Effector memory CD8-positive, alpha-beta T cell (primary cell): ENCODE measurements at places on chromosomes 11 and 22.
A peak's percentile ranks its signal among the peaks of the same experiment; 100 is the strongest.

- H3K27ac ChIP-seq, result no peak overlapping the region
- no peaks in the 10 kb centered on the region for H3K4me1 ChIP-seq
- no peak overlapping the region for H3K4me3 ChIP-seq
- peaks cover 89% of the 10 kb centered on the region for H3K36me3 ChIP-seq
- no peaks in the 10 kb centered on the region for H3K27me3 ChIP-seq
- DNase-seq, result no peak
Measured at GRCh38 chr11:118382954-118383353, 18.5 kb upstream of the ATP5MG start.

- no peak for DNase-seq
- no peaks in the 10 kb centered on the region for H3K36me3 ChIP-seq
- no peak overlapping the region for H3K27ac ChIP-seq
- H3K4me1 ChIP-seq, result no peaks in the 10 kb centered on the region
- H3K27me3 ChIP-seq, result peaks cover 12% of the 10 kb centered on the region
Measured at GRCh38 chr22:35766654-35767580, 49.2 kb downstream of the APOL5 start.

DNA sequence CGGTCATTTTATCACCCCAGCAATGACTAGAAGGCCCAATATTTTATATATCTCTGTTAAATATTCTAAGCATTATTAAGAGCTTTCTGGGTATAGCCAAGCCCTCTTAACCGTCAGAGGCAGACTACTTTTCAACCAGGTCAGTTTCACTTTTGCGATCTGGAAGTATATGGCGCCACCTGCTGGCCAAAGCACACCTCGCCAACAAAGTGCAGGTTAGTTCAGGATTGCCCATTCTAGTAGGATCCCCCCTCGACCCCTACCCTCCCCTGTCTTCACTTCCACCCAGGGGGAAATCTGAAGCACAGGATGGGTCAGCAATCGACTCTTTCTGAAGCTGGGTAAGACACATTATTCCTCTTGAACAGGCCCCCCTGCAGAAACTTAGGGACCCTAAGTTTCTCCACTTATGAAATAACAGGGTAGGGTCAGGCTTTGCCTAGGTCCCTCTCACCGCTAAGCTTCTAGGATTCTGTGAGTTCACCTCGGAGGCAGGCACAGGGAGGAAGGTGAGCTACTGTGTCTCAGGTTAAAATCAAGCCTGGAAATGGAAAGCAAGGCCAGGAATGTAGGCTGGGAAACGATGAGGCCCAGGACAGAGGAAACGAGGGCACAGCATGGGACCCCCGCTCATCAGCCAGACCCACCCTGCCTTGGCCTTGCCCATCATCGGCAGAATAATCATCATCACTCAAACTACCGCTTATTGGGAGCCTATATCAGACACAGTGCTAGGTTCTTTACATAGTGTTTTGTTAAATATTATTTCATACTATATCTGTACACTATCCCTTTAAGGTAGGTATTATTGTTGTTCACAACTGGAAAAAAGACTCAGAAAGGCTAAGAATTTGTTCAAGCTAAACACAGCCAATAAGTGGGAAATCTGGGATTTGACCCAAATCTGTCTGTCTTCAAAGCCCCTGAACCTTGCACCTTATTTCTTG, 35.6 kb downstream of the KCNJ1 start:
- H3K4me3 ChIP-seq, result peak overlapping the region; percentile 70
- peak overlapping the region; percentile 95 for H3K27ac ChIP-seq
- peak; percentile 85 for DNase-seq
- peaks cover 2% of the 10 kb centered on the region for H3K36me3 ChIP-seq

DNA sequence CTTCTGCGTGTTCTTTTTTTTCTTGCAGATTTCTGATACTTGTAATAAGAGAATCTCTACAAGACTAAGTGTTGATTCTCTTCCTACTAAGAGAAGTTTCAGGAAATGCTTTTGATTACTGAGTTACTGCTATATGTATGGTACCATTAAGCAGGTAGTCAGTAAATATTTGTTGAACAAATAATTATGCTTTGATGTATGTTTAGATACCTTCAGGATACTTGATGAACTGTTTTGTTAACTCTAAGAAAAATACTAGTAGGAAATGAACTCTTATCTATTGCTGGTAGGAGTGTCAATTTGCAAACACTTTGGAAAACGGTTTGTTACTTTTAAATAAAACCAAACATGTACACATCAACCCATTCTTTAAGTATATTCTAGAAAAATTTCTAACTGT, 90.6 kb downstream of the TMEM135 start:
- H3K4me3 ChIP-seq, result no peak overlapping the region
- DNase-seq, result no peak
- H3K36me3 ChIP-seq, result no peaks in the 10 kb centered on the region
- no peak overlapping the region for H3K27ac ChIP-seq
- H3K27me3 ChIP-seq, result no peaks in the 10 kb centered on the region
- no peaks in the 10 kb centered on the region for H3K4me1 ChIP-seq

DNA sequence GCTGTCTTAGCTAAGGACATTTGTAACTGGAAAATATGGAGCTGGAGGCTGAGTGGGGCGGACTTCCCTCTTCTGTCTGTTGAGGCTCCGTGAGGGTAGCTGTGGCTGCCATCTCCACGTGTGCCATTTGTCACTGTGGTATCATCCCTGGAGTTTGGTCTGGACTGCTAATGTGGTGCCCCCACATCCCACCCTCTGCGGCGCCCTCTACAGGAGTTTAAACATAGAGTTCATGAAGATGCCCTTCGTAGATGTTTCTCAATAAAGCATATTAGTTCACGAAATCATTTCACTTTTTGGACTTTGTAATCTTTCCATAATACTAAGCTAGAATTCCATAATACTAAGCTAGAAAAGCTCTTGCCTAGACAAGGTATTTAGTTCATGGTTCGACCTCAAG, 52.4 kb downstream of the TECTA start:
- no peak overlapping the region for H3K4me3 ChIP-seq
- no peaks in the 10 kb centered on the region for H3K36me3 ChIP-seq
- H3K4me1 ChIP-seq, result no peaks in the 10 kb centered on the region
- H3K27ac ChIP-seq, result no peak overlapping the region
- peaks cover 13% of the 10 kb centered on the region for H3K27me3 ChIP-seq
- DNase-seq, result no peak

GRCh38 chr11:14136561-14136960, 174.0 kb downstream of the SPON1 start:
- no peak overlapping the region for H3K4me3 ChIP-seq
- DNase-seq, result no peak
- no peaks in the 10 kb centered on the region for H3K4me1 ChIP-seq
- peaks cover 5% of the 10 kb centered on the region for H3K36me3 ChIP-seq

- no peaks in the 10 kb centered on the region for H3K36me3 ChIP-seq
- H3K4me3 ChIP-seq, result no peak overlapping the region
- peaks cover 1% of the 10 kb centered on the region for H3K4me1 ChIP-seq
- DNase-seq, result no peak
Measured at GRCh38 chr22:49497266-49497665, 330.4 kb downstream of the BRD1 start.

- no peaks in the 10 kb centered on the region for H3K27me3 ChIP-seq
- no peak for DNase-seq
- H3K27ac ChIP-seq, result no peak overlapping the region
- no peak overlapping the region for H3K4me3 ChIP-seq
Measured at GRCh38 chr11:84144531-84144930, 858.4 kb upstream of the CCDC90B start.

GRCh38 chr11:100689141-100689540, 2.1 kb downstream of the ARHGAP42 start:
- DNase-seq, result no peak
- no peak overlapping the region for H3K27ac ChIP-seq
- H3K36me3 ChIP-seq, result no peaks in the 10 kb centered on the region
- H3K4me1 ChIP-seq, result peaks cover 3% of the 10 kb centered on the region
- peaks cover 11% of the 10 kb centered on the region for H3K27me3 ChIP-seq

DNA sequence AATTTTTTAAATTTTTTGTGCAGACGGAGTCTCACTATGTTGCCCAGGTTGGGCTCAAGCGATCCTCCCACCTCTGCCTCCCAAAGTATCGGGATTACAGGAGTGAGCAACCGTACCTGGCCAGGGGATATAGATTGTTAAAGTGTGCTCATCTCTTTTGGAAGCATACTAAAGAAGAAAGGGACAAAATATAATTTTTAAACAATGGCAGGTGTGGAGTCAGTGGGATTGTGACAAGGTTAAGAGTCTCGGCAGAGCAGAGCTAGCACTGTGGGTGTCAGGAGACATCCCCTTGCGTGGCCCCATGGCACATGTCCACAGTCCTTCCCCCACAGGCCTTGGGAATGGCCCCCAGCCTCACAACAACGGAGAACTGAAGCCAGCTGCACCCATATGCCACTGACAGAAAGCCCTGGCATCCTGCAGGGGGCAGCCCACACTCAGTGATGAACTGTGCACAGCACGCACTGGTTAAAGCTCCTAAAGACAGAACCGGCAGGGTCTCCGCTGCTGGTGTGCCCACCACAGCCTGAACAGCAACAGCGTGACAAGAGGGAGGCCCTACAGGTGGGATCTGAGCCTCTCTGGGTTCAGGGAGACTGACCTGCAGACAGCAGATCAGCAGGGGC, 29.9 kb downstream of the SERPIND1 start:
- H3K4me3 ChIP-seq, result no peak overlapping the region
- peaks cover 79% of the 10 kb centered on the region for H3K36me3 ChIP-seq
- no peak overlapping the region for H3K27ac ChIP-seq
- peak; percentile 6 for DNase-seq
- no peaks in the 10 kb centered on the region for H3K4me1 ChIP-seq

- H3K36me3 ChIP-seq, result no peaks in the 10 kb centered on the region
- H3K4me3 ChIP-seq, result no peak overlapping the region
- H3K27me3 ChIP-seq, result peaks cover 22% of the 10 kb centered on the region
- H3K27ac ChIP-seq, result no peak overlapping the region
- no peak for DNase-seq
Measured at GRCh38 chr11:11318461-11318860, 34.6 kb downstream of the CSNK2A3 start.

DNA sequence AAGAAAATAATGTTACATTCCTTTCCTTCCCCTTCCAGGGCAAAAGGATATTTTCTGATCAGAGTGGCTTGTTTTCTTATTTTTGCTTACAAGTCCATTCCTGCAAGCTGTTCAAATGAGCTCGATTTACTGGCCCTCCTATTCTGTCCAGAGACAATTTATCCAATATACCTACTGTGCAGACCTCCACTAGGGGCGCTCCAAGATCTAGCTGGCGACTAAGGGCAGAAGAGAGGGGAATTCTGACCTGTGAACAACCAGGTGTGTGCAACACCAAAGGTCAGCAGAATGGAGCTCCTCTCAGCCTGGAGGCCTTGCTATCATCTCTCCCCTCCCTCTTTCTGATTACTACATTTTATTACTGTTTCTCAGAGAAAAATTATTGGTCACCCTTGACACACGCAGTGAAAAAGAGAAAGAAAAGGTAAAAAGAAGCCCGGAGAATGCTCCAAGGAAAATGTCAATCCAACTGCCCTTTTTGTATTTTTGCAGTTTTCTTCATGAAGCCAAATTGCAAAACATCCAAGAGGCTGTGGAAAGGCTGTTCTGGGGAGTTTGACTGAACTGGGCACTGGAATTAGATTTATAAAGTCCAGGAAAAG, 3.2 kb downstream of the SEZ6L start:
- peaks cover 64% of the 10 kb centered on the region for H3K27me3 ChIP-seq
- no peak overlapping the region for H3K27ac ChIP-seq
- no peak overlapping the region for H3K4me3 ChIP-seq
- no peaks in the 10 kb centered on the region for H3K36me3 ChIP-seq

DNA sequence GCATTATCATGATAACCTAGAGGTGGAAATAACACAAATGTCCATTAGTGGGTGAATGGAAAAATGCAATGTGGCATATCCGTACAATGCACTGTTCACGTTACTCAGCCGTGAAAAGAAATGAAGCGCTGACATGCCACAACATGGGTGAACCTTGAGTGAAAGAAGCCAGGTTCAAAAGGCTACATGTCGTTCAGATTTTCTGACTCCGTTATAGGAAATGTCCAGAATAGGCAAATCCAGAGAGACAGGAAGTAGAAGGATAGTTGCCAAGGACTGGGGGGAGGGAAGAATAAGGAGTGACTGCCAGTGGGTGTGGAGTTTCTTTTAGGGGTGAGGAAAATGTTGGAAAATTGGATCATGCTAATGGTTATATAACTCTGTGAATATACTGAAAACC, 133.8 kb downstream of the ATXN10 start:
- peaks cover 13% of the 10 kb centered on the region for H3K36me3 ChIP-seq
- H3K4me3 ChIP-seq, result no peak overlapping the region
- H3K27me3 ChIP-seq, result no peaks in the 10 kb centered on the region
- no peak for DNase-seq

GRCh38 chr11:36948460-36949127, 350.6 kb upstream of the RAG2 start:
- H3K27me3 ChIP-seq, result no peaks in the 10 kb centered on the region
- H3K27ac ChIP-seq, result no peak overlapping the region
- no peak overlapping the region for H3K4me3 ChIP-seq
- no peaks in the 10 kb centered on the region for H3K36me3 ChIP-seq
- DNase-seq, result no peak
- H3K4me1 ChIP-seq, result no peaks in the 10 kb centered on the region

- H3K4me1 ChIP-seq, result peaks cover 9% of the 10 kb centered on the region
- no peaks in the 10 kb centered on the region for H3K27me3 ChIP-seq
- peak within 1 kb of the TSS; percentile 90 for H3K4me3 ChIP-seq
- H3K36me3 ChIP-seq, result peaks cover 2% of the 10 kb centered on the region
- peak within 1 kb of the TSS; percentile 92 for H3K27ac ChIP-seq
Measured at GRCh38 chr11:10540915-10541560, at the start of gene RNF141. RNF141 (minus strand) TSS chr11:10541187; CDS start chr11:10534158, 7,029 bp downstream.

DNA sequence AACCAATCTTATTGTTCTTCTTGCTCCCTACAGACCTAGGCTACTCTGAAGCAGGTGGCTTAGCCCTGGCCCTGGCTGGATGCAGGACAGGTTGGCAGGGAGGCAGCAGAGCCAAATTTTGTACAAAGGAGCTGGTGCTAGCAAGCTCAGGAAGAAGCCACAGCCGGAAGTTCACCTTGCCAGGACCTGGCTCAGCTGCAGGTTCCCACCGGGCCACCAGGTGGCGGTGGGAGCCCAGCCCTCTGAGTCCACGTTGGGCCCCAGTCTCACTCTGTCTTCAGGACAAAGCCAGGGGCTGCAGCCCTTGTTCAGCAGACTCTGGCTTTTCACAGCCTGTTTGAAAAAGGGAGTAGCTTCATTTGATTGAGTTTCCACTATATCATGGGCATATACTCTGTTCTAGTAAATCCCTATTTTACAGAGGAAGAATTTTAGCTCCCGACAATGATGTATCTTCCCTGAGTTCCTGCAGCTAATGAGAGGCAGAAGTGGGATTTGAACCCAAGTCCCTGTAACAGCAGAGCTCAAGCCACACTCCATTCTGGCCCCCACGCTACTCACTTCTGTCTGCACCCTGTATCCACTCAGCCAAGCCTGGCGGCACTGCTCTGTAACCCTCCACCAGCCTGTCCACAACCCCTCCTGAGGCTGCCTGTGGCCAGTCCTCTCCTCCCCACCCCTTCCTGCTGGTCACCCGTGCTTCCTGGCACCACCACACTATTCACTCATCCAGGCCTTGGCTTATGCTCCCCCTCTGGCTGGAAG, 3.3 kb downstream of the TKFC start:
- H3K4me1 ChIP-seq, result peaks cover 30% of the 10 kb centered on the region
- peaks cover 18% of the 10 kb centered on the region for H3K36me3 ChIP-seq
- peak overlapping the region; percentile 66 for H3K27ac ChIP-seq
- H3K27me3 ChIP-seq, result no peaks in the 10 kb centered on the region
- DNase-seq, result peak; percentile 74
